ENCODE measurements at places on chromosomes 7 and 10. TPM values are rescaled to one million over a fixed set of nuclear protein-coding genes. Genes with fewer than 3 reads are reported as not detected.

Gene BAIAP2L1
- 0.88 TPM for total RNA-seq

Gene DNAH11
- 0.30 TPM for total RNA-seq

Gene ANKRD61
- not detected for total RNA-seq

Gene OTUD1
- 31.2 TPM for total RNA-seq

Gene SPDYE2B
- not detected for total RNA-seq

Gene SPDYE9
- total RNA-seq, result not detected

Gene WEE2
- not detected for total RNA-seq

GRCh38 chr7:132815130-132815529, 238.9 kb upstream of the PLXNA4 start:
- DNase-seq, result no peak
- no peak overlapping the region for H3K27ac ChIP-seq
- no peak overlapping the region for H3K4me3 ChIP-seq
- no peaks in the 10 kb centered on the region for H3K36me3 ChIP-seq
- no peaks in the 10 kb centered on the region for H3K4me1 ChIP-seq

GRCh38 chr10:25557136-25557535, 376.9 kb upstream of the MYO3A start:
- no peaks in the 10 kb centered on the region for H3K27me3 ChIP-seq
- no peaks in the 10 kb centered on the region for H3K36me3 ChIP-seq
- H3K4me3 ChIP-seq, result no peak overlapping the region
- no peak overlapping the region for H3K27ac ChIP-seq
- H3K4me1 ChIP-seq, result no peaks in the 10 kb centered on the region

DNA sequence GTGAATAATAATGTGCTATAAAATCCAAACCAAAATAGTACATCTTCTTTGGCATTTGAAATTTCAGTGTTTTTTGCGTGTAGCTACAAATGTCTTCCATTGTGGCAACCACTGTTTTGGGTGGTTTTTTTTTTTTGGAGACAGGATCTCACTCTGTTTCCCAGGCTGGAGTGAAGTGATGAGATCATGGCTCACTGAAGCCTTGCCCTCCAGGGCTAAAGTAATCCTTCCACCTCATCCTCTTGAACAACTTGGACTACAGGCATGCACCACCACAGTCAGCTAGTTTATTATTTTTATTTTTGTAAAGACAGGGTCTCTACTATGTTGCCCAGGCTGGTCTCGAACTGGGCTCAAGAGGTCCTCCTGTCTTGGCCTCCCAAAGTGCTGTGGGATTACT, 455.1 kb downstream of the AUTS2 start:
- H3K27ac ChIP-seq, result no peak overlapping the region
- H3K4me3 ChIP-seq, result no peak overlapping the region
- H3K27me3 ChIP-seq, result no peaks in the 10 kb centered on the region
- no peak for DNase-seq

DNA sequence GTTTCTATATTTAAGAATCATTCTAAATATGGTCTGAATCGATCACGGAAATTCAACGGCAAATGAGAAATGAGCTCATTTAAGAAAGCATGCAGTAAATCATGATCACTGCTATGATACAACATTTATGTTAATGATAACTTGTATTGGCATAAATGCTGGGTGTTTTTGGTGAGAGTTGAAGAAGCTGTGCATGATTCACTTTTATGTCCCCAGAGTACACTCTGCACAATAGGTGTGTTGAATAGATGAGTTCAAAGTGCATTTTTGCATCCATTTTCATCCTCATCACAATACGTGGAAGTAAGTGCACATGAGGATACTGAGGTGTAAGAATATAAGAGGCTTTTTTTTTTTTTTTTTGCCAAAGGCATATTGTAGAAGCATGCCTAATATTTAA, 169.3 kb downstream of the PPP1R17 start:
- no peaks in the 10 kb centered on the region for H3K4me1 ChIP-seq
- no peak for DNase-seq
- no peak overlapping the region for H3K4me3 ChIP-seq

DNA sequence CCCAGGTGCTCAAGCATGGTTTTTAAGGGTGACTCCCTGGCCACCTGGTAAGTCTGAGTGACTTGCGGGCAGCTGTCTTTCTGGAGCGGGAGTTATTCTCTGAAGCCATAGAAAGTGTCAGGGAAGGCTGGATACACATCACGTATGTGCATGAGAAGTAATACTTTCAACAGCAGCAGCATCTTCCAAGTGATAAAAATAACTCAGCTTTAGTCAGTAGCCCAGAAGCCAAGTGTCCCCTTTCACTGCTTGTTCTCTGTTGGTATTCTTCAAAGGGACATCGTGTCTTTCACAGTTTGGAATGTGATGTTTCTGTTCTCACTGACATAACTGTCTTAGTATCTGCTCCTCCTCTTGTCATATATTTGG, 97.6 kb downstream of the KIAA1217 start:
- H3K36me3 ChIP-seq, result no peaks in the 10 kb centered on the region
- H3K27me3 ChIP-seq, result no peaks in the 10 kb centered on the region
- no peak overlapping the region for H3K27ac ChIP-seq
- no peak overlapping the region for H3K4me3 ChIP-seq
- DNase-seq, result no peak

DNA sequence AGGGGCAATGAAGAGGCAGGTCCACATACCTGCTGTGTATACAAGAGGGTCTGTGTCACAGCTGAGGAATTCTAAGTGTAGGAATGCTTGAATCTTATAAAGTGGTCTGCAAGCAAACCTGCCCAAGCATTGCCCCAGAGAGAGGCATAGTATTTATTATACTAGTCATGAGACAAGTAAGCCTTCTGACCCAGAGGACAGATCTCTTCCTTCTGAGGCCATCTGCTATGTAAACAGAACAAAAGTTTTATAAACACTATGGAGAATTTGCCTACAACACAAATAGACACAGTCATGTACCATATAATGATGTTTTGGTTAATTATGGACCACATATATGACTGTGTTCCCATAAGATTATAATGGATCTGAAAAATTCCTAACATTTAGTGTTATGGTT, 388.2 kb downstream of the NEBL start:
- H3K36me3 ChIP-seq, result no peaks in the 10 kb centered on the region
- no peak overlapping the region for H3K4me3 ChIP-seq
- no peaks in the 10 kb centered on the region for H3K27me3 ChIP-seq
- H3K27ac ChIP-seq, result no peak overlapping the region
- H3K4me1 ChIP-seq, result no peaks in the 10 kb centered on the region

- H3K4me1 ChIP-seq, result no peaks in the 10 kb centered on the region
- no peak overlapping the region for H3K27ac ChIP-seq
- no peak overlapping the region for H3K4me3 ChIP-seq
These were observed 28.1 kb upstream of the PLEKHA1 start for GRCh38 chr10:122346326-122346950.

DNA sequence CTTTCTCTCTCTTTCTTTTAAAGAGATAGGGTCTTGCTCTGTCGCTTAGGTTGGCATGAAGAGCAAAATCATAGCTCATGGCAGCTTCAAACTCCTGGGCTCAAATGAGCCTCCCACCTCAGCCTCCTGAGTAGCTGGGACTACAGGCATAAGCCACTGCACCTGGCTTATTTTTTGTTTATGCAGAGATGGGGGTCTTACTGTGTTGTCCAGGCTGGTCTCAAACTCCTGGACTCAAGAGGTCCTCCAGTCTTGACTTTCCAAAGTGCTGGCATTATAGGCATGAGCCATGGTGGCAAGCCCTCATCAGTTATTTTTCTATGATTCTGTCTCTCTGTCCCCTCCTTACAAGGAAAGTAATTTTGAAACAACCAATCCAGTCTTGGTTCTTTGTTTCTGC, 1.1 kb upstream of the BAG3 start:
- no peak for DNase-seq
- H3K27ac ChIP-seq, result no peak overlapping the region
- H3K4me1 ChIP-seq, result peaks cover 40% of the 10 kb centered on the region
- H3K4me3 ChIP-seq, result no peak overlapping the region
- peaks cover 9% of the 10 kb centered on the region for H3K27me3 ChIP-seq
- no peaks in the 10 kb centered on the region for H3K36me3 ChIP-seq

DNA sequence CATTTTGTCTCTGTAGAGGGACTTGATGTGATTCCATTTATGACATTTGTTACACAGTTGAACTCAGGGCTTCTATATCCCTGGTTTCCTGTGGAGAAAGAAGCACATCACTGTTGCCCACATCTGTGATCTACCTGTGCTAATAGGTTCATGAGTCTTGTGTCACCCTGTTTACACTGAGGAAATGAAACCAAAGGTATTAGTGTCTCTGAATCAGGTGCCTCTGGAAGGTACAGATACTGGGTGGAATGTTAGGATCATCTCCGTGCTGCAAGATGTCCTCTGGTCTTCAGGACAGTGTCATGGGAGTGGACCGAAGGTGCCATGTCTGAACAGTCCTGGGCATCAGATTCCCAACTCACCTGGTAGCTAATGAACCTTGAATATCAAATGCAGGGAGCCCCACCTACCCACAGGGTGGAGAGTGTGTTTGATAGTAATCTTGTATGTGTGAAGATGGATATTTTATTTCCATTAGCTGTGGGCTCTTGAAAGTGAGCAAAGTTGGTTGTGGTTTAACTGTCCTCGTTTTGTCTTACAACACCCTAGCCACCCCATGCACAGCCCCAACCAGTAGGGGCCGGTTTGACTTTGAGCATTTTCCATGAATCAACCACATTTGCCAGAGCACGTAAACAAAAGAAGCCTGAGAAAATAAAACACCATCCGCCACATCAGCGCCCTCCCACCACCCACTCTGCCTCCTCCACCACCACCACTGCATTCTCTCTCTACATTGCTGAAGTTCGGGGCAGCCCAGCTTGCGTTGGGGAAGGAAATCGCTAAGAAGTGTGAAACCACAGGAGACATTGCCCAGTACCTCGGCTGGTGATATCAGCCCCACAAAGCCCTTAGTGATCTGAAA, 40.7 kb downstream of the TARP start:
- DNase-seq, result peak; percentile 89
- peaks cover 33% of the 10 kb centered on the region for H3K4me1 ChIP-seq
- H3K27ac ChIP-seq, result peak overlapping the region; percentile 80

- H3K27ac ChIP-seq, result no peak overlapping the region
- no peak overlapping the region for H3K4me3 ChIP-seq
- H3K4me1 ChIP-seq, result no peaks in the 10 kb centered on the region
- peaks cover 67% of the 10 kb centered on the region for H3K36me3 ChIP-seq
- no peak for DNase-seq
These were observed 65.7 kb downstream of the MINDY3 start for GRCh38 chr10:15794569-15794968.

- H3K4me1 ChIP-seq, result no peaks in the 10 kb centered on the region
- no peaks in the 10 kb centered on the region for H3K27me3 ChIP-seq
- no peaks in the 10 kb centered on the region for H3K36me3 ChIP-seq
- H3K4me3 ChIP-seq, result no peak overlapping the region
- DNase-seq, result no peak
These were observed 295.3 kb downstream of the SKIDA1 start for GRCh38 chr10:21230219-21230618.

DNA sequence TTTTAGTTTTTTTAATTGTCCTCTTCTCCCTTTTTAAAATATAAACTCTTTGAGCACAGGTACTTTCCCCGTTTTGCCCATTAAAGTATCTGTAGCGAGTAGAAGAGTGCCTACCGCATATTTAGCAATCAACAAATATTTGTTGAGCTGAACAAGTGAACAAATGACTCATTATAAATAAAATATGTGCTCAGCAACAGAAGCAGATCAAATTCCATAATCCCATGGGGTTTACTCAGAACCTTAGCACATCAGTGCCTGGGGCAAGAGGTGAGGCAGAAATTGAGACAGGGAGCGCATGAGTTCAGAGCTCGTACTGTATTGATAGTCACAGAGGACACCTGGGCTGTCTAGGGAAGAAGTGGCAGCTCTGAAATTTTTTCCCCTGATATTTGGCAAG, 161.0 kb downstream of the SEM1 start:
- no peaks in the 10 kb centered on the region for H3K4me1 ChIP-seq
- no peak for DNase-seq
- H3K4me3 ChIP-seq, result no peak overlapping the region
- H3K27ac ChIP-seq, result no peak overlapping the region
- H3K36me3 ChIP-seq, result no peaks in the 10 kb centered on the region
- no peaks in the 10 kb centered on the region for H3K27me3 ChIP-seq

GRCh38 chr7:51310131-51310583, 6.5 kb downstream of the COBL start:
- peaks cover 10% of the 10 kb centered on the region for H3K27me3 ChIP-seq
- DNase-seq, result no peak
- no peak overlapping the region for H3K4me3 ChIP-seq
- no peaks in the 10 kb centered on the region for H3K4me1 ChIP-seq
- H3K27ac ChIP-seq, result no peak overlapping the region
- no peaks in the 10 kb centered on the region for H3K36me3 ChIP-seq

- H3K4me1 ChIP-seq, result no peaks in the 10 kb centered on the region
- no peaks in the 10 kb centered on the region for H3K36me3 ChIP-seq
- no peak overlapping the region for H3K4me3 ChIP-seq
- peaks cover 31% of the 10 kb centered on the region for H3K27me3 ChIP-seq
- no peak overlapping the region for H3K27ac ChIP-seq
These were observed 2.8 kb downstream of the LGI1 start for GRCh38 chr10:93760490-93760889.

- no peaks in the 10 kb centered on the region for H3K36me3 ChIP-seq
- H3K4me3 ChIP-seq, result no peak overlapping the region
These were observed 150.6 kb downstream of the AKR1D1 start for GRCh38 chr7:138226745-138227279.
